Osteoblast (primary cell): ENCODE measurements at places on chromosomes 6 and 20. TPM values are rescaled to one million over a fixed set of nuclear protein-coding genes. Genes with fewer than 3 reads are reported as not detected.

DNA sequence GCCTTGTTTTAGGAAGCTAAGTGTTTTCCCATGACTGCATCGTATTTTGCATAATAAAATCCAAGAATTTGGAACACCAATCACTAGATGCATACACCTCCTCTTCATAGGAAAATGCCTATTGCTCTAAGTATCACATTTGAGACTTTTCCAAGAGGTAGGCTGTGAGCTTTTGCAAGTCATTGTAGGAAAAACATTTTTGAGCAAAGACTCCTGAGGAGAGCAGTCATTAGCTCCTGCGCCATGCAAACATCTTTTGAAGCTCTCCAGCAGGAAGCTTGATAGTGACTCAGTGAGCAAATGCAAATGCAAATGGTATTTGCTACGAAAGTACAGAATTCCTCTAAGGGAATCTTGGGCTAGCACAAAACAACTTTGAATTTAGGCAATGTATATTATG, 750.4 kb downstream of the QKI start:
- no peaks in the 10 kb centered on the region for H3K27me3 ChIP-seq
- DNase-seq: no peak
- no peak overlapping the region for H3K4me3 ChIP-seq
- no peak overlapping the region for H3K27ac ChIP-seq

- no peaks in the 10 kb centered on the region for H3K27me3 ChIP-seq
- DNase-seq: no peak
- no peak overlapping the region for H3K27ac ChIP-seq
- no peaks in the 10 kb centered on the region for H3K36me3 ChIP-seq
- H3K4me1 ChIP-seq: no peaks in the 10 kb centered on the region
These were observed 43.0 kb downstream of the EDN1 start for GRCh38 chr6:12333128-12333527.

The PTK6 gene
- under 0.01 TPM in 1 of 2 replicates, not detected in the other for total RNA-seq

DNA sequence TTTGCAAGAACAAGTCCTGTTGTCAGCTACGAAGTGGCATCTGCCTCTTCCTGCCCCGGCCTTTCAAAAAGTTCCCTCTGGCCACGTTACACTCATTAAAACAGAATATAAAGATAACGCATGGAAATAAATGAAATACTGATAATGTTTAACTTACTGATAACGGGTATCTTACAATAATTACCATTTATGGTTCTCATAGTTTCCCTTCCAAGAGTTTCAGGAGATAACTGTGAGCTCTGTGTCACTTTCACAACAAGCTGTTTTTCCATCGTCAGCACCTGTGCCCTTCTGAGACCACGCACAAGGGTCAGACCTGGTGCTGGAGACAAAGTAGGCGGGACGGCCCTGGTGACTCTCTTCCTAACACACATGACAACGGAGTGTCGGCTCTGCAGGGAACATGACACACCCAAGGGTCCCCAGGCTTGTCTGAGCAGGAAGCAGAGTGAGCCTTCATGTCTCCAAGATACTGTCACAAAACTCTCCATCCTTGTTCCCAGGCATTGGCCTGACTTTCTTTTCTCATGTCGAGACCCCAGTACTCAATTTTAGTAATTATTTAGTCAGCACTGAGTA, 86.2 kb upstream of the THBS2 start:
- DNase-seq: no peak
- no peaks in the 10 kb centered on the region for H3K36me3 ChIP-seq
- no peaks in the 10 kb centered on the region for H3K27me3 ChIP-seq
- no peaks in the 10 kb centered on the region for H3K4me1 ChIP-seq
- no peak overlapping the region for H3K4me3 ChIP-seq

The IL17A gene
- not detected in 2 replicates for total RNA-seq

GRCh38 chr20:24153101-24154040, 164.8 kb upstream of the GGTLC1 start:
- no peak for DNase-seq
- no peaks in the 10 kb centered on the region for H3K27me3 ChIP-seq
- H3K36me3 ChIP-seq: no peaks in the 10 kb centered on the region
